ENCODE measurements at places on chromosomes 5 and 9.

DNA sequence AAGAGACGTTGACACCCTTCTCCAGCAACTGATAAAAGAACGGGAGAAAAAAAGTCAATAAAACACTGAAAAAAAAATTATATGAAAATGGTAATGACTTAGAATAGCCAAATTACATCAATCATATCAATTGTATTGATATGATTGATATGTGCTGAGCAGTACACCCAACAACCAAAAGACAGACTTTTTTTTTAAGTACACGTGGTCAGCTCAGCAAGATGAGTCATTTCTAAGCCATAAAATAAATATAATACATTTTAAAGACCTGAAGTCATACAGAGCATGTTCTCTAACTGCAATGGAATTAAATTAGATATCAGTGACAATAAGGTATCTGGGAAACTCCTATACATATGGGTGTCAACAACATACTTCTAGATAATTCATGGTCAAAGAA lies 30.9 kb upstream of the OLFM1 start:
- DNase-seq: no peak

DNA sequence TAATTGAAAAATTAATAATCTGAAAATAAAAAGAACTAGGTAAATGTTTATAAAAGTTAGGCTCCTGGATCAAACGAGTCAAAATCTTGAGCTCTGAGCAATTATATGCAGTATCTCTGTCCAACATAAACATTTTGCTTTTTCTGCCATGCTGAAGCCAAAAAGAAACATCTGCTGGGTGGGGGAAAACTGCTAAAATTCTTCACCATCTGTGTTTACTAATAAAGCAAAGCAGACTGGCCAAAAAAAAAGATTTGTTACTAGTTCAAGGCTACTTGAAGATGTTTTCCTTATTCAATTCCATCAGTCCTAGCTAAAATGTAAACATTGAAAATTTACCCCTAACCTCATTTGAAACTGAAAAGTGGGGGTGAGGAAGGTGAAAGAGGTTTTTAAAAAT lies 29.7 kb downstream of the GTF3C4 start:
- DNase-seq: no peak

DNA sequence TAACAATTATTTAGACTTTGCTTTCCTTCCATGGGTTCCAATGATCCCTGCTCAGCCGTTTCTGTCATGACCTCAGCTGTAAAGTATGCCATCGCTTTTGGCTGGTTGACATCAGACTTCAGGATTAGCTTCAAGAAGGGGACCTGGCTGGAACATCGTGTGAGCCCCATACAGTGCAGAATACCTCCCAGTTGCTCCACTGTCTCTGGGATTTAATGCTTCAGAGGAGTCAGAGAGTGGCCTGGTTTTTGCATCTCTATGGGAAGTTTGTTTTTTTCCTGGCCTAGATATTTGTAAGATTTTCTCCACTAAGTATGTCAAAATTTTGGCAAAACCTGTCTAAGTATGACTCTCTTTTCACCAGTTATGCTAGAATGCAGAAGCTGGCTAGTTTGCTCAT lies 216.9 kb downstream of the GABBR2 start:
- no peak for DNase-seq

DNA sequence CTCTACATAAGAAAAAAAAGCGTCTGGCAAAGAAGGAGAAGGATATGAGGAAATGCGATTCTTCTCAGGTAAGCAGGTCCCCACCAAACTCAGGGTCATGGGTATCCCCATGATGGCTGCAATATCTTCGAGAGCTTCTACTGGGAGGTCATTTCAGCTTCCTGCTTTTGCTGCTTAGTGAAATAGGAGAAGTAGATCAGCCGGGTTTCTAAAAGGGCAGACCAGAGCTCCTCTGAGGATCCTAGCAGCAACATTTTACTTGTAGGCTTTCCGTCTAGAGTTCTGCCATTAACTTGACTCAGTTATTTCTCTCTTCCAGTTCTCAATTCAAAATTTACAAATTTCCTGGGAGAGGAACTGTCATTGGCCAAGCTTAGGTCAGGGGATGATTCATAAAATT lies 134.7 kb downstream of the DPYSL3 start:
- DNase-seq: no peak

GRCh38 chr5:175253597-175253996 lies 190.4 kb downstream of the DRD1 start:
- DNase-seq: no peak

GRCh38 chr5:179151286-179152118 lies 91.3 kb downstream of the ZNF354C start:
- DNase-seq: no peak

- no peak for DNase-seq
Measured at GRCh38 chr5:180060192-180060591, 11.4 kb downstream of the RNF130 start.

DNA sequence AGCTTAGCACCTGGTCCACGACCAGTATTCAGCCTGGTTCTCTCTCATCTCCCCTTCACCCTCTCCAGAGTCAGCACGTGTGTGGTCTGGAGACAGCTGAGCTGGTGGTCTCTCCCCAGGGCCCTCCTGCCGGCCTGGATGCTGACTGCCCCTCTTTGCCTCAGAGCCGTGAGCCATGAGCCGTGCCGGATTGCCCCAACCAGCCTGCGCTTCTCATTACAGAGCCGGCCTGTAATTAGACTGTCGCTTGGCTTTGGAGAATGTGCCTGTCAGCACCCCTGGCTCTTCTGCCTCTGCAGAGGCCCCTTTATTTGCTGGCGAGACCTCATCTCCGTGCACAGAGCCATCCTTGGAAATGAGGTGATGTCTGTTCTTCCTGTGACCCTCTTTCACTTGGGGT lies 118.7 kb upstream of the BOD1 start:
- no peak for DNase-seq

GRCh38 chr5:124663101-124663506 lies 83.3 kb downstream of the ZNF608 start:
- DNase-seq: no peak

GRCh38 chr5:136521696-136522095 lies 156.4 kb upstream of the TRPC7 start:
- no peak for DNase-seq

DNA sequence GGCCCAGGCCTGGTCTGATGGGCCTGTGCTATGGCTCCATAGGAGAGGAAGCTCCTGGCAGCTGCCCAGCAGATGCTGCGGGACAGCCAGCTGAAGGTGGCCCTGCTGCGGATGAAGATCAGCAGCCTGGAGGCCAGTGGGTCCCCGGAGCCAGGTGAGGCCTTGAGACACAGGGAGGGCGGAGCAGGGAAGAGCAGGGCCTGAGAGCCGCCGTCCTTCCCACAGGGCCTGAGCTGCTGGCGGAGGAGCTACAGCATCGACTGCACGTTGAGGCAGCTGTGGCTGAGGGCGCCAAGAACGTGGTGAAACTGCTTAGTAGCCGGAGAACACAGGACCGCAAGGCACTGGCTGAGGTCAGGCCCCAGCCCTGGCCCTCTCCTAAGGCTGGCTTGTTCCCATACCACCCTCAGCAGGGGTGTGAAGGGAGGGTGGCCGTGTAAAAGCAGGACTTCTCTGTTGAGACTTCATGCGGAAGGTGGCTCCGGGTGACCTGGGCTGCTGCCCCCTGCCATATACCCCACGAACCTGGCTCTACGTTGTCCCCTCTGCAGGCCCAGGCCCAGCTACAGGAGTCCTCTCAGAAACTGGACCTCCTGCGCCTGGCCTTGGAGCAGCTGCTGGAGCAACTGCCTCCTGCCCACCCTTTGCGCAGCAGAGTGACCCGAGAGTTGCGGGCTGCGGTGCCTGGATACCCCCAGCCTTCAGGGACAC lies 4.5 kb downstream of the PKN3 start:
- DNase-seq: no peak

GRCh38 chr9:136107155-136107952 lies 11.3 kb downstream of the TMEM250 start:
- peak; percentile 79 for DNase-seq

- no peak for DNase-seq
Measured at GRCh38 chr5:79704553-79704952, 14.9 kb downstream of the CMYA5 start.

- peak; percentile 62 for DNase-seq
Measured at GRCh38 chr9:132241840-132242620, 80.2 kb downstream of the NTNG2 start.

GRCh38 chr5:37211661-37212060 lies 37.5 kb downstream of the CPLANE1 start:
- no peak for DNase-seq

- no peak for DNase-seq
Measured at GRCh38 chr5:3032513-3032912, 281.0 kb upstream of the IRX2 start.

GRCh38 chr5:35659556-35659955 lies 41.9 kb downstream of the SPEF2 start:
- no peak for DNase-seq

DNA sequence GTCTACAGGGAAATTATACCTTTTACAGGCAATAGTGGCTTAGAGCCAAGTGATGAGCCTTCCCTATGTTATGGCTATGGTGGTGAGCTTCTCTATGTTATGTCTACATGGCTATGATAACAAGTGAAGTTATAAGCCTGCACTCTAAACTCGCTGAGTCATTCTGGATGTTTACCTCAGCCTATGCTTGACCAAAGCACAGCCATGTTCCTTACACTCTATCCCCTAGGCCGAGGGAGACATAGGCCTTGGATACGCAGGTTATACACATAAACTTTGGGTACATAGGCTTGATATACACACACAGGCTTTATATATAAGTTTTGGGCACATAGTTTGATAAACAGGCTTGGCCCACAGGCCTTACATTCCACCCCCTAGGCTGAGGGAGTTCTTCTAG lies 13.8 kb downstream of the DMAC1 start:
- DNase-seq: no peak

DNA sequence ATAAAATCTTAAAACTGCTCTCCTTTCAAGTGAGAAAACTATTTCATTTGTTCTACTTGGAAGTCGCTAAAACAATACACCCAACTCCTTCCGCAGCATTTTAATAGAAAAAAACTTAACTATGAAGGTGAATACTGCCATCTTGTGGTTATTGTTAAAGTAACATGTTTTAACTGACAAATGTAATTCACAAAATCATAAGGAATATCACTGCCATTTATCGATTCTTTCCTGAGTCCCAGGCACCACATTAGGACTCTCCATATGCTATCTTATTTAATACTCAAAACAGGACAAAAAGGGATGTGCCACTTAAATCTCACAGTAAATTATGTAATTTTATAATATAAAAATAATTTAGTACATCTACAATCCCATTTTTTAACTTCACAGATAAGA lies 130.5 kb upstream of the ITGA1 start:
- DNase-seq: peak; percentile 17

GRCh38 chr9:26604076-26604662 lies 288.4 kb downstream of the CAAP1 start:
- DNase-seq: no peak

GRCh38 chr9:33850267-33850629 lies 33.3 kb downstream of the UBE2R2 start:
- DNase-seq: no peak

GRCh38 chr5:95217351-95217750 lies 67.5 kb downstream of the MCTP1 start:
- DNase-seq: no peak

- DNase-seq: no peak
Measured at GRCh38 chr5:164824671-164825070, 1319.3 kb downstream of the MAT2B start.

DNA sequence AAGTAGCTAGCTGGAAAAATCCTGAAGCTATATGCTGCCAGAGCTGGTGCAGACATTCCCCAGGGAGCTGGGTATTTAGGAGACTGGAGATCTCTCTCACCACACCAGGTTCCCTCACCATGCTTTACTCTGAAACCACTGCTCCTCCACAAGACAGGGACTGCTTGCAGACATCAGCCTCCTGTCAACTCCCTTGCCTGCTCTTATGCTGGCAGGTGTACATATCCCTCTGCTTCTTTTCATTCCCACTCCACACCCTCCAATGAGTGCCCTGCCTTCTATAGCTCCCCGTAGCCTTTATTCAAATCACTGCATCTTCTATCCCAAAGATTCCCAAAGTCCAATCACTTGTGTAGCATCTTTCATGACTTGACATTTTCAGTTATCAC lies 380.7 kb downstream of the NFIB start:
- no peak for DNase-seq

GRCh38 chr9:84485539-84485938 lies 145.0 kb upstream of the SLC28A3 start:
- DNase-seq: no peak

DNA sequence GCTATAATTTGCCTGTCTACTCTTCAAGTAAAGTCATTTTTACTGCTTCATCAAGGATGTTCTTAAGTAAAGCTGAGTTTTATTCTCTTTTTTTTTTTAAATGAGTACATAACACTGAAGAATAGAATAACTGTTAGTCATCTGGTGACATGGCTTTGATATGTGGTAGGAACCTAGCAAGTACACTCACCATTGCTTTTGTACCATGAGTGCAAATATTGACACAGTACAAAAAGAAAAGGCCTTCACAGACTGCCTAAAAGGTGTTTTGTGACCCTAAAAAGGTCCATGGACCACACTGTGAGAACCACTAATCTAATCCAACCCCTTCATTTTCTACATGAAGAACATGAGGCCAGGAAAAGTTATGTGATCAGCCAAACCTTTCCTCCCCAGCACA lies 55.0 kb downstream of the ECPAS start:
- no peak for DNase-seq

- DNase-seq: no peak
Measured at GRCh38 chr9:69086312-69086711, 50.8 kb downstream of the FXN start.

GRCh38 chr5:89246252-89246651 lies 363.3 kb upstream of the MEF2C start:
- no peak for DNase-seq

DNA sequence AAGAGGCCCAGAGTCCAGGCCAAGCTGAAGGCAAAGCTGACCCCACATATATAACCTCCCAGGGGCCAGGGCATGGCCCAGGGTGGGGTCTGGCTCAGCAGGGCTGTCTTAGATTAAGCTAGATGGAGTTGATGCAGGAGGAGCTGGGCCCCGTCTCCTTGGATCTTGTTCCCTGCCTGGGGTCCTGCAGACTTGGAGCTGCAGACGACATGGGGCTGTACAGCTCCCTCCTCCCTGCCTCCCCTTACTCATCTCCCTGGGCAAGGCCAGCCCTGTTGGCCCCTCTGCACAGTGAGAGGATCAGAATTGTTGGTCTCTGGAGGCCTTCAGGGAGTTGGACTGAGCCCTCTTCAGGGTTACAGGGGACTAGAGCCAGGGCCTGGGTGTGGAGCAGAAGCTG lies 134.9 kb downstream of the RGS3 start:
- no peak for DNase-seq

DNA sequence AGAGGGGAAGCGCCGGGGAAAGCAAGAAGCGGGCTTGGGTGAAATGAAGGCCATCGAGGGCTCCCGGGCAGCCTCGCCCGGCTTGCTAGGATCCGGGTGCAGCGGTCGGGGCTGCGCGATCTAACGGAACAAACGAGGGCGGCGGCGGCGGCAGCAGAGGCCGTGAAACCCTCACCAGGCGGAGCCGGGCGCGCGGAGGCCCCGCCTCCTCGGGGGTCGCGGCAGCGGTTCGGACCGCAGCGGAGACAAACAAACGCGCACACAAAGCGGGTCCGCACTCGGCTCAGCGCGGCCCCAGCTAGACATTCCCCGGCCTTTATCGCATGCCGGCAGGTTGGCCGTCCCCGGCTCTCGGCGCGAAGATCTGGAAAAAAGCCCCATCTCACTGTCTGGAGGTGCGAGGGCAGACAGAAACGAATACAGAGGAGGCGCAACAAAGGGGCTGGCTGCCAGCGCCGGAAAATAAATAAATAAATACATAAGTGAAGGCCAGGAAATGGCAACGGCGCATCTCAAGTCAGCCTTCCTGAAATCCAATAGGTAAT lies 10.5 kb upstream of the TRIM36 start:
- DNase-seq: peak; percentile 52
